ENCODE measurements at places on chromosomes 6 and 20.

DNA sequence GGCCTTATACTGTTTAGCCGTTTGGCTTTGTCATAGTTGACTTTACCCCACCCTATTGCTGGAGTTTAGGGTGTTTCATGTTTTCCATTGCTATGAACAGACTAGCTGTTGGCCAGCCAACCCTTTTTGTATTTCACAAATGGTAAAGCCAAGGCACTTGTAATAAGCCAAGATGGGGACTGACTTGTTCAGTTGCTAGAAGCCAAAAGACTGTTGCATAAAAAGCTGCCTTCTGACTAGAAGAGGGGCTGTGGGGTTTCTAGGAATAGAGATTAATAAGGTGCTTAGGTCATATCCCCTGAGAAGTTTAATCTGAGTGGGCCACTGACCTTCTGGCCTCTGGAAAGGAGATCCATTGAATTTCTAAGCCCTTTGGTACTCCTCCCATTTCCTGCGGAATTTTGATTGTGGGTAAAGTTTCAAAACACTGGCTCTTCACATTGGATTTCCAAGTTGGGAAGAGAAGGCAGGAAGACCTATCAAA is 211.1 kb downstream of the PLCB4 start:
- DNase-seq: no peak

DNA sequence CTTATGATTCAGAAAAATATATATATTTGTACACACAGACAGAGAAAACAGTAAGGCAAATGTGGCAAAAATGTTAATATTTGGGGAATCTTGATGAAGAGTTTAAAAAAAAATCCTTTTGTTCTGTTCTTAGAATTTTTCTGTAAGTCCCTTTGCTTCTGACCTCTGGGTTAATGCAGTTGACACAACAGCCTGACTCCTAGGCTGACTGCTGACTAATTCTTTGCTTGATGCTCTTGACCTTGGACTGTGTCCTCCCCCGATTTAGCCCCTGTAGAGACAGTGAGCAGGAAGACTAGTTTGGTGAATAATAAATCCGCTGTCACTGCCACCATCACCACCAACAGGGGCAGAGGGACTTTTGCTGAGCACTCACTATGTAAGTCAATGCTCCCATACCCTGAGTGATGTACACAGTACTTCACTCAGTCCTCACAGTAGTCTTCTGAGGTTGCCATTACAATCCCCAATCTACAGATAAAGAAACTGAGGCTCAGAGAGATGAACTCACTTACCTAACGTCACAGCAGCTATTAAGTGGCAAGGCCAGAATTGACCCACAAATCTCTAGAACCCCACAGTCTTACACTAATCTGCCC is 71.7 kb downstream of the SNX5 start:
- DNase-seq: no peak

DNA sequence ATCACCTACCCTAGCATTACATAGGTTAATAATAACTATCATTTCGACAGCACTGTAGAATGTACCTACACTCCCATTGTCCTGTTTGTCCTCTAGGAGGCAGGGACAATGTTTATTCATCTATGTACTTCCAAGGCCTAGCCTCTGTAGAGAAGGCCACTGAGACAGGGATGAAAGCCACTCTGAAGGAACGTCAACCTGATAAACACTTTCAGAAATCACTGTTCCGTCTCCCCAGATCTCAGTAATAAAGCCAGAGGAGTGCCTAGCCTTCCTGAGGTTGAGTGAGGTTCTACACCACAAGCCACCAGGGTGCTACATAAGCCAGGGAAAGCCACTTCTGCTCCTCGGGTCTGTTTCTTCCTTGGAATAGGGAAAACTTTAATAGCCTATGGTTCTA is 44.8 kb downstream of the POPDC3 start:
- DNase-seq: no peak

DNA sequence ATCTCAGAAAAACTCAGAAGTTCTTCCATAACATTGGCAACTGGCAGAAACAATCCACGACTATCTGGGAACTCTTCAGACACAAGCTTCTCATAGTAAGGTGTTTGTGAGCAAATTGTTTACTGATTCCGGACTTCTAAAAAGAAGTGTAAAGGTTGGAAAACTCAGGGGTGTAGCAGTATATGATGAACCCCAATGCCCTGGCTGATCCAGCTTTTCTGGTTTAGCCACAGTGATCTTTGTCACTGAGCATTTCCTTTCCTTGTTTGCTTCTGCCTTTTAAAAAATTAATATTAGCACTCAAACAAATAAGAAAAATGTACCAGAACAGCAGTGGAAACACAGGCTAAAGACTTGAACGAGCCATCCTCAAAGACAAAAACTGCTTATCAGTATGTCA is 4.9 kb downstream of the RGS17 start:
- no peak for DNase-seq

DNA sequence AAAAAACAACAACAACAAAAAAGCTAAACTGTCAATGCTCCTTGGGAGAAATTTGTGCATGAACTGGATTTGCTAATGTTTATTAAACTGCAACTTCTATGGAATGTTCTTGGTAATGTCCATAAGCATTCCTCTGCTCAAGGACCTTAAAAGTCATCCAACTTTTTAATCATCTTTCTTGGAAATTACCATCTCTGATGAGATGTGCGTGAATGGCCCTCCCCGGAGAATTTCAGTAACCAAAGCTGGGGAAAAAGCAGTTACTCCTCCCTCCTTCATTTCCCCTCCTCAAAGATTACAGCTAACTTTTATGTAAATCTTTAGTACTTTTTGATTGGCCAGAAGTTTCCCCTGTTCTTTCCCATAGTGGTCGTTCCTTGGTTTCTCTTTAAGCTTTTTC is 5.2 kb downstream of the TBCC start:
- DNase-seq: no peak

GRCh38 chr20:38343311-38344106 is 2.8 kb upstream of the LBP start:
- no peak for DNase-seq

- DNase-seq: no peak
Observed at GRCh38 chr6:115415378-115415777, 645.3 kb downstream of the FRK start.

DNA sequence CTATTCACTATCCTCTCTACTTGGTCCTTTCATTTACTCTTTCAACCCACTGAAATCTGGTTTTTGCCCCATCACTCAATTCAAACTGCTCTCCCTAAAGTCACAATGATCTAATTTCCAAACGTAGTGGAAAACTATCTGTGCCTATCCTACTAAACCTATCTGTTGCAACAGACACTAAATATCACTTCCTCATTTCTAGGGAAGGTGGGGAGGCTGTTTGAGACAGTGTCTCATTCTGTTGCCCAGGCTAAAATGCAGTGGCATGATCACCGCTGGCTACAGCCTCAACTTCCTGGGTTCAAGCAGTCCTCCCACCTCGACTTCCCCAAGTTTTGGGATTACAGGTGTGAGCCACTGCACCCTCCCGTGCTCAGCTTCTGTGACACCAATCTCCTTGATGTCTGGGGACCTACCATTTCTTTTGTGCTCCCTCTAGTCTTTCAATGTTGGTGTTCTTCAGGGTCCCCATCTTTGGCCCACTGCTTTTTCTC is 8.8 kb downstream of the RANBP9 start:
- DNase-seq: no peak

GRCh38 chr20:37627060-37627766 is 66.6 kb upstream of the CTNNBL1 start:
- no peak for DNase-seq

GRCh38 chr6:134921276-134921675 is 28.6 kb downstream of the ALDH8A1 start:
- no peak for DNase-seq

- DNase-seq: no peak
Observed at GRCh38 chr20:635028-635892, 17.7 kb downstream of the SRXN1 start.

GRCh38 chr20:48191200-48191599 is 405.9 kb upstream of the SULF2 start:
- no peak for DNase-seq

GRCh38 chr6:134911547-134911946 is 38.4 kb downstream of the ALDH8A1 start:
- DNase-seq: no peak

- no peak for DNase-seq
Observed at GRCh38 chr6:75493400-75494064, at the start of gene FILIP1. Gene FILIP1 (minus strand): TSS chr6:75493800. CDS start chr6:75414972, 78,828 bp downstream.

DNA sequence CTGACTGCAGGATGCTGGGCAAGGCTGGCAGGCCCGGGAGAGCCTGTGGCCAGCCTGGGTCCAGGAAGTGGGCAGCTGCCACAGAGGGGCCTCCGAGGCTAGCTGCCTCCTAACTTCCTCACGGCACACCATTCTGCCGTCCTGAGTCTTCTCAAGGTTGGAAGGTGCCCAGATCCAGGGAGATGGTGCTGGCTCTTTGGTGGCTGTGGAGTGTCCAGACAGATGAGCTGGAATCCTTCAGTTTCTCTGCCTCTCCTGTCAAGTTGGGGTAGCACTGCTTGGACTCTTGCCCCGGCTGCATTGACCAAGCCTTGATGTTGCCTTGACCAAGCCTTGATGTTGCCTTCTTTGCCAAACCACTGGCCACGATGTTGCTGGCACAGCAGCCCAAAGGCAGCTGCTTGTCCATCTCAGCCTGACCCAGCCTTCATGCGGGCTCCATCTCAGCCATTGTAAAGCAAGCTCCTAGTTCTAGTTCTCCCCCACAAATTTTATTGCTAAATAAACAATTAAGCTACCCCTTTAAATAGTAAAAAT is 75.1 kb upstream of the AFDN start:
- no peak for DNase-seq

DNA sequence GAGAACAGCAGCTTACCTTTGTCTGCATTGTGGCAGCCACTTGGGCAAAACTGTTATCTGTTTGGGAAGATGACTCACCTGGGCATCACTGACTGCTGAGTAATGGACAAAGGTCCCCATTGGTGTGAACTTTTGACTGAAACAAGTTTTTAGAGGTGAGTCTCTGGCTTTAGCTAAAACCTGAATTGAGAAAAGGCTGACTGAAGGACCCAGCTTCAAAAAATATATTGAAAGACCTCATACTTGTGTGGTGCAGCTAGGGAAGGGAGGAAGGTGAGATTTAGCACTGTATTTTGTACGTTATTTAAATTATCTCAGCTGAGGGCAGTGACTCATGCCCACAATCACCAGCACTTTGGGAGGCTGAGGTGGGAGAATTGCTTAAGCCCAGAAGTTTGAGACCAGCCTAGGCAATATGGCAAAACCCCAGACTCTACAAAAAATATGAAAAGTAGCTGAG is 4.5 kb upstream of the CITED2 start:
- no peak for DNase-seq

- no peak for DNase-seq
Observed at GRCh38 chr6:36444470-36444869, 1.7 kb downstream of the KCTD20 start.

DNA sequence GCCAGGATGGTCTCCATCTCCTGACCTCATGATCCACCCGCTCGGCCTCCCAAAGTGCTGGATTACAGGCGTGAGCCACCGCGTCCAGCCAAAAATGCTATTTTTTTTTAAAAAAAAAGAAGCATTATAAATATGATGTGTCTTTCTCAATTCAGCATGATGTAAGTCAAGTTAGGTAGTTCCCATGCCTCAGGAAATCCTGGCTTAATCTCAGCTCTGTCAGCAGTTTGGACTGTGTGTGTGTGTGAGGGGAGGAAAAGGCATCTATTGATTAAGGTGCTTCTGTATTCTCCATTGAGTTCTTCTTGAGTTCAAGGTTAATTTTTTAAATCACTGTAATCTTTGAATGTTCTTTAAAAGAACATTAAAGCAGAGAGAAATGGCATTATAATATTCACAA is 51.5 kb downstream of the GMDS start:
- DNase-seq: no peak

DNA sequence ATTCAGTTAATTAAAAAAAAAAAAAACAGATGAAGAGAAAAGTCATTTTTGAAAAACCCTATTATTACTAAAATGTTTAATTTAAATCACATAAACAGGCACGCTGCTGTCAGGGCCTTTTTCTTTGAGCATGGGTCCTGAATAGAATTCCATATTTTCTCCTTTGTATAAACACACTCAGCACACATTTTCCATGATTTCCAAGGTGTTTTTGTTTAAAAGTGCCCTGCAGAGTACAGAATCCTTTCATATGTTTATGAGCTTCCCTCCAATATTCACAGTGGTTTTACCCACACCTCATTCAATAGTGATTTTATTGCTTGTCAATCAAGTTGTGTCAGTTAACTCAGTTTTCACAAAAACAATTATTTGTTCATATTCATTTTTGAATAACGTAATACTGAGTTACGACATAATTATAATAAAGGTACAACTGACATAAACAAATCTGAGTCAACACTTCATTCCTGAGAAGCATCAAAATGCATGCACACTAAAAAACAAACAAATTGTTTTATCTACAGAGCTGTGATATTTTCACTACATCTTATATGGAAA is 15.2 kb downstream of the SLC35B3 start:
- no peak for DNase-seq

- DNase-seq: no peak
Observed at GRCh38 chr6:55445648-55446204, 118.5 kb downstream of the GFRAL start.

DNA sequence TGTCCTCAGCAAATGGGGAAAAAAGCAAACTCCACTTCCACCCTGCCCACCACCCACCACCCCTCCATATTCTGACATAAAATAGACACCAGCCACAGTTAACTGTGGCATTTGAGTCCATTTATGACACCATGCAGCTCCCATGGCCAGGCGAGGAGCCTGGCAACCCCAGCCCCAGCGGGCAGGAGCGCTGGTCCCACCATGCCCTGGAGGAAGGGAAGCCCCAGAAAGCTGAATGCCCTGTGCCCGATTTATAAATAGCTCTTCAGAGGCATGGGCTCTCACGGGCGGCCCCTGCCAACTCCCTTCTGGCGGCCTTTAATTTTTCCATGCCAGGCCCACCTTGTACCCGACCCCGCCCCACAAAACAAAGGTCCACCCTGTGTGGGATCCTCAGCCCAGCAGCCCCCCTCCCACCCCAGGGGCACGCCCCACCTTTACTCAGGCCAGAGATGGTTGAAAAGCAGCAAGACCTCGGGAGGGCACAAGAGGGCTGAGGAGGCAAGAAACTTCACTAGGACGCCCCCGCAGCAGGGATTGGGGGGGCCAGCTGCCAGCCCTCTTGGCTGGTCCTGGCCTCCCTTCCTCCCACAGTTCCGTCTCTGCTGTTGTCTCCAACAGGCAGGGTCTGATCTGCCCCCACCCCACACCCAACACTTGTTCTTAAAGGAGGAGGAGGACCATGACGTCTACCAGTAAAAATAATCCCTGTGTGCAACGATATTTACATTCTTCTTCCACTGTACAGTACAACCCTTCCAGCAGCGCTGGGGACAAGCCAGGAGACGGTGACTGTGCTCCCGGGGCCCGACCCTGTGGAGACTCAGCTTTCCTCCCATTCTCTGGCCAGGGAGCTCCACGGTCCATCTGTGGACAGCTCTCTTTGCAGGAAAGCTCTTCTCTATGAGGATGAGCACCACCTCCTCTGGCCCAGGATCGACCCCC is 115.6 kb upstream of the CDYL start:
- DNase-seq: no peak

GRCh38 chr6:40419946-40420728 is 167.0 kb downstream of the LRFN2 start:
- no peak for DNase-seq

DNA sequence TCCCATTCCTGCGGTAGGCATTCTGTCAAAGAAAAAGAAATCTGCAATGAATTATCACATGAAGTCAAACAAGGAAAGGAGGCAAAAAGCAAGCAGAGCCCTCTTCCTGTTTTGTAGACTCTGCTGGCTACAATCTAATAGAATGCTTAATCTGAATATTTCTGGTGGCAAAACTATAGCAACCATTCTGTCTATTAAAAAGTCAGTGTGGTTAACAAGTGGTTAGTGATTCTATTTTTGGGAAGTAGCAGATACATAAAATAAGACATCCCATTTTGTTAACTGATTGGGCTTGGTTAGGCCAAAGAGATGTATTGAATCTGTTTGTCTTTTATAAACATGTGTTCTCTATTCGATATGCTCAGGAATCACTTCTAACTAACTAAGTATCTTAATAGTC is 442.3 kb downstream of the CDC5L start:
- DNase-seq: no peak
